ENCODE measurements at places on chromosomes 7 and 10. TPM values are rescaled to one million over a fixed set of nuclear protein-coding genes. Genes with fewer than 3 reads are reported as not detected.

GRCh38 chr7:130468612-130469011 is 23.3 kb upstream of the MEST start:
- DNase-seq: no peak

GRCh38 chr10:24779737-24780136 is 56.0 kb upstream of the ARHGAP21 start:
- no peak for DNase-seq

DNA sequence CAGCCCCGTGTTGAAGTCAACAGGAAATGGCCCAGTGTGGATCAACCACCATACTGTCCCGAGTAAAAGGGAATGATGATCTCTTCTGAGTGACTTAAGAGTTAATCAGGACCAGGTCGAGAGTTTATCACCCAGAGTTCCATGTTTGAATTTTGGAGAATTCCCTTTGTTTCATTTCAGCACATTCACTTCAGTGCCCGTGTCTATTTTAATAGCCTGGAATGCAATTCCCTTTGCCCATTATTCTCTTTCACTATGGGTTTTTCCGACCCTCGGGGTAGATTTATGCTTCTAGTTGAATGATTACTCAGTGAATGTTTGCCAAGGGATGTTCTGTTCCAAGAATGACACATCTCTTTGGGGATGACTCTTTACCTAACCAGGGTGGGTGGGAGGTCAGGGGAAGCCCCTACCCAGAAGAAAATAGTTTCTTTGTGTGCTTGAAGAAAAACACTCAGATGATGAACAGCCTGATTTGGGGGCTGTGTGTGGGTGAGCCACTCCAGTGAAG is 594.9 kb downstream of the INHBA start:
- no peak for DNase-seq

DNA sequence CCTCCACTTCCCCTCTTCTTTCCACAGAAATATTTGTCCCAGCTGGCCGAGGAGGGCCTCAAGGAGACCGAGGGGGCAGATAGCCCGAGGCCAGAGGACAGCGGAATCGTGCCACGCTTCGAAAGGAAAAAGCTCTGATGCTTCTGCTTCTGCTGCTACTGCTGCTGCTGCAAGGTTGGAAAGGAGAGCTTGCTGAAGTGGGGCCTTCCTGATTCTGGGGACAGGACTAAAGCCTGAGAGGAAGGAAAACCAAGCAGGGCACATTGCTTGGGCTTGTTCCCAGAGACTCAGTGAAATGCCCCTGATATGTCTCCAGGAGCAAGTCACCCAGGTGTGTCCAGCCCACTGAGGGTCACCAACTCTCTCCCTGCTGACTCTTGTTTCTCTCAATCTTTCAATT is 35.9 kb upstream of the PDCD4 start:
- DNase-seq: no peak

GRCh38 chr7:36210291-36210922 is 57.4 kb downstream of the EEPD1 start:
- no peak for DNase-seq

GRCh38 chr7:92641921-92642511 is 51.8 kb upstream of the FAM133B start:
- no peak for DNase-seq

DNA sequence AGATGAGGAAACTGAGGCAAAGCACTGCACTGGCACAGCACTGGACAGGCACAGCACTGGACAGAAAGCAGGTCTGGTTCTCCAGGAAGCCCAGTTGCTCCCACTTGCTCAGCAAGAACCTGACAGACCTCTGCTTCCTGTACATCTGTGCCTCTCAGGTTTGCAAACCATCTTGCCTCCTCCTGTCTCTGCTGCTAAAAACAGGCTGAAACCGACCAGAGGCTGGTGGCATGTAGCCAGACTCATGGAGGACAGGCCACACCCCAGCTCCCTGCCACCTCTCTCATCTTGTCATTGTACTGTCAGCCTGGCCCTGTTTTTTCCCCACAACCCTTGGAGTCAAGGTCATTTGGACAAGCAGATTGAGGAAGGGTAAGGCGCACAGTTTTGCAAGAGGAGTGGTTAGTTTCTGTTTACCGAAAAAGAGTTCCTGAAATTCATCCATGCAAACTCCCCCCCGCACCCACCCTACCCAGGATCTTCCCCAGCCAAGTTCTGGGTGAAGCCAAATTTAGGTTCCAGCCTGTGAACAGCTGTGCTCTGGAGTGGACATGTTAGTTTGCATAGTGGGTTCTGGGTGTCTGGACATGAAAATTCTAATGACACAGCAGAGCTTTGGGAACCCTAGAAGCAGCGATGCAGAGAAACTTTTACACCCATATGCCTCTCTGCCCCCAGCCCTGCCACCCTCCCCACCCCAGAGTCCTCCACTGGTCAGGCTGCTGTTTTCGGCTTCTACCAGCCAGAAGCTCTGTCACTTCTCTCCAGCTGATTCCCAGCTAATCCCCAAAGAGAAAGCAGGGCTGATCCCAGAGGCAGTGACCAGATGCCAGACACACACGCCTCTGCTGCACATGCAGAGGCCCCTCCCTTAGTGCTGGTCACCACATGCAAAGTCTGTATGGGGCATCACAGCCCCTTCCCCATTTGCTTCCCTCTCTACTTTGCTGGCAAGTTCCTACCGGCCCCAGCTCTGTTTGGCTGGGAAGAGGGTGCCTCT is 8.5 kb upstream of the C10orf105 start:
- DNase-seq: no peak

GRCh38 chr7:71130031-71130679 is 1.8 kb upstream of the GALNT17 start:
- DNase-seq: no peak

DNA sequence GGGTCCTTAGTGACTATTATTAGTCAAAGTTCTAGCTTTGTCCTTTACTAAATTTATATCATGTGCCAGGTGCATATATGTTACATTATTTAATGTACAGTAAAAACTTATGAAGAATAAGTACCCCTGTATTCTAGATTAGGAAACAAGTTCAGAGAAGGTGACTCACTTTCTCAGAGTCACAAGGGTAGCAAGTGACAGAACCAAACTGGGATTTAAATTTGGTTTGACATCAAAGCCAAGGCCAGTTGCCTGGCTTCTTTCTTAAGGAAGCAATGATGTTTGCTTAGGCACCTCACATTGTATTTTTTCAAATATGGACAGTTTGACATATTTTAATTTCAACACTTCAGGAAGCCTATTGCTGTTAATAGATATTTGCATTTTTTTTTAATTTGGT is 2.5 kb downstream of the LSM8 start:
- no peak for DNase-seq

The FEZF1 gene
- not detected for total RNA-seq

The SLC35G1 gene
- total RNA-seq: 2.9 TPM

The ABCB1 gene
- total RNA-seq: 33.4 TPM

Data from left lobe of liver (tissue), 2 donors.